ENCODE measurements at places on chromosomes 5 and 9. TPM values are rescaled to one million over a fixed set of nuclear protein-coding genes. Genes with fewer than 3 reads are reported as not detected.

The TAF11L5 gene
- not detected for total RNA-seq

The FOXD4L4 gene
- total RNA-seq: under 0.01 TPM

The RANBP3L gene
- total RNA-seq: not detected

The SH3PXD2B gene
- total RNA-seq: 8.2 TPM

The PIP5KL1 gene
- total RNA-seq: 0.28 TPM

The ACOT12 gene
- total RNA-seq: not detected

The FAM151B gene
- total RNA-seq: 2.9 TPM

The RHOBTB3 gene
- 447 TPM for total RNA-seq

The MGAT4B gene
- 73.7 TPM for total RNA-seq

The SKIC3 gene
- 145 TPM for total RNA-seq

Data from IMR-90 (cell line).